ENCODE measurements at places on chromosomes 4 and X.

GRCh38 chrX:19956923-19957322 lies 33.9 kb downstream of the BCLAF3 start:
- DNase-seq, result no peak

DNA sequence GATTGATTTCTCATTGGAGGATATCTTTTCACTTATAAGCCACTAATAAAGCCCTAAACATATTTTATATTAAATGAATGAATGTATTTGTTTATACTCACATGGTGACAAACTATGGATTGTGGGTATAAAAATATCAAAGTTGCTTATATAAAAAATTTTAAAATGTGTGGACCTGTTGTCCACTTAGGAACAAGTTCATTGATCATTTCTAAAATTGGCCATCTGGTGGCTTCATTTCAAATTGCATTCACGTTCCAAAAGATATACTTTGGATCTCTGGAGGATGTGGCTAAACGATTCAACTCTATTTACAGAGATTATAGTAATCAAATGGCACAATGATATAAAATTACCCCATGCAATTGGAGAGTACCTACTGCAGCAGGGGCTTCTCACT lies 32.5 kb downstream of the FSTL5 start:
- DNase-seq, result no peak

DNA sequence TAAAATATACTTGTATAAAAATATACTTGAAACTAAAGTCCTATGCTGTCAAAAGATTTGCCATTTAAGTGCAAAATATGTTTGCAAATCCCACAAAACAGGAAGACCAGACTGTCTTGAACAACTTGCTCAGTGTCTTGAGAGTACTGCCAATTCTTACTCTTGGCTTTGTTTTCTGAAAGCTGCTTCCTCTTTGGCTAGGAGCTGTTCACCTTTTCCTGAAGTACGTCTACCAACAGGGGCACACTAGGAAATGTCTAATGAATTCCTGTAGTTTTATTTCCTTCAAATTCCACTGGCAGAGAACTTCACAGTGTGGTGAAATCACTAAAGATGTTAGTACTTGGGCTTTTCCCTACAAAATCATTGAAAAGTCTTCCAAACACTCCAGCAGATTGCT lies 46.4 kb upstream of the ABCG2 start:
- DNase-seq, result no peak

GRCh38 chr4:79155336-79155735 lies 170.5 kb downstream of the NAA11 start:
- DNase-seq, result no peak

DNA sequence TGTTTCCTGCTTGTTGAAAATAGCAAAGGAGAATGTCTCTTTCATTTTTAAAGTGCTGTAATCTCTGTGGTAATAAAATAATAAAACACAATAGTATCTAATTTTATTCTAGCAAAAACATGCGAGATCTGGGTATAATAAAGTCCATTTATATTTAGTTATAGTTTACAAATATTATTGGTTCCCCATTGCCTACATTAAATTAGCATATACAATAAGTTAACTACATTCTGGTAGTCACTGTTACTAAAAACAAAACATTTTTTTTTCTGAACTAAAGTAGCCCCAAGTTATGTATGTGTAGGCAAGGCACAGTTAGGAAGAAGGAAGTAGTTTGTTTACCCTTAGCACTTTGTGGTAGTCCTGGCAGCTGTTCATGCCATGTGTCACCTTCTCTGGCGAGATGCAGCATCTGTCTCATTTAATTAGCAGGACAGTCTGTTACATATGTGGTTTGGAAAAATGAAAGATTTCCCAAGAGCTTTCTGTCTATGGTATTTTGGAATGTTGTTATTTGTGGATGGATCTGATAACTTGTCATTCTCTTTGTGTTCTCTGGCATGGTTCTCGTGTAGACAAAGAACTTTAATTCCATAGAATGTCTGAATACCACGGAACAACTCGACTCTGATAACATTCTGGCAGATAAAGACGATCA lies 231.3 kb upstream of the PITX2 start:
- no peak for DNase-seq

GRCh38 chr4:17758485-17758884 lies 22.9 kb downstream of the FAM184B start:
- DNase-seq, result no peak
